Ovary (tissue), 10 donors: ENCODE measurements at places on chromosomes 7 and 10. TPM values are rescaled to one million over a fixed set of nuclear protein-coding genes. Genes with fewer than 3 reads are reported as not detected.

DNA sequence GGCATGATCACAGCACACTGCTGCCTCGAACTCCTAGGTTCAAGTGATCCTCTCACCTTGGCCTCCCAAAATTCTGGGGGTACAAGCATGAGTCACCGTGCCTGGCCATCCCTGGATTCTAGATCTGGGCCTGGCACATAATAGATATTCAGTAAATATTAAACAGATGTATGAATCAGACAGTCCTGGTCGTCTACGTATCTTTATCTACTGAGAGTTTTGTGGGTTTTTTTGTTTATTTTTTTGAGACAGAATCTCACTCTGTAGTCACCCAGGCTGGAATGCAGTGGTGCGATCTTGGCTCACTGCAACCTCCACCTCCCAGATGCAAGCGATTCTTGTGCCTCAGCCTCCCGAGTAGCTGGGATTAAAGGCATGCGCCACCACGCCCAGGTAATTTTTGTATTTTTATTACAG, 24.3 kb upstream of the ITGB1 start:
- no peak for DNase-seq

Gene CALHM1
- not detected for total RNA-seq

DNA sequence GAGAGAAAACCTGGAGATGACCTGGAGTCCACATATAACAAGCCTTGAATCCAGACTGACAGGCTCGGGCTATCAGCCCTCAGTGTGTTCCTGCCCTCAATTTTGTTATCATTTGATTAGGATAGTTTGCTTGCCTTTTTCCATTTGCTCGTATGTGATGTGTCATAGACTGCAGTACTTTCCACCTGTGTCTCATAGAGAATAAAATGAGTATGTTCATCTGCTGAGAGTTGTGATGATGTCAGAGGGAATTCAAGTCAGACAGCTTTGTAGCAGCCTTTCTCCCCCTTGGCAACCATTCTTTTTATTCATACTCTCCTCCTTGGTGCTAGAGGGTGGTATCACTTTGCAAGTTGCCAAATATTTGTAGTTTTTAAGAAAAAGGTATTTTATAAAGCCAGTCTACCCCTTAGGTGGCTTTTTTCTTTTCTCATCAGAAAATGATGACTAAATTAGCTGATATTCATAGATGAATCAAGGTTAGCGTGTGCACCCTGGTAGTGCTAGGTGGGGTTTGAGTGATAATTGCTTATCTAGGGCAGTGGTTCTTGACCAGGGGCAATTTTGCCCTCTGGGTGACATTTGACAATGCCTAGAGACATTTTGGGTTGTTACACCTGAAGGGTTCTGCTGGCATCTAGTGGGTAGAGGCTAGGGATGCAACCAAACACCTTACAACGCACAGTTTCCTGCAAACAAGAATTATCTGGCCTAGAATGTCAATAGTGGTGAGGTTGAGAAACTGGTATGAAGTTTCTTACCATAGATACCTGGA, 5.4 kb downstream of the SGPL1 start:
- DNase-seq = no peak

DNA sequence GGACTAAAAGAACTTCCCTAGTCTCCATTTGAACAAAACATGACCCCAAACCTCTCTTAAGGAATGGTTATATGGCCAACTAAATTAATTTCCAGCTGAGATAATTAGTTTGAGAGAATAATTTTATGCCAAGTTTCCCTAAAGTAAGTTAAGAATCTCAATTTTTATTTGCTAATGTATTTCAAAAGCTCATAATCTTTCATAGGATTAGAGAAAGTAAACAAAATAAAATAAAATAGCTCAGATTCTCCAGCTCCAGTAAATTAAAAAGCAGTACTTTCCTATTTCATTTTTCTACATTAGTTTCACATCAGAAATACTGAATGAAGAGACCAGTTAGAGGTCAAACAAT, 44.4 kb downstream of the ENO4 start:
- DNase-seq = no peak

Gene ARHGEF35
- total RNA-seq = 6.5 TPM
